ENCODE measurements at places on chromosomes 2 and 18.

GRCh38 chr2:40041422-40042382, 262.6 kb upstream of the THUMPD2 start:
- no peak for DNase-seq

DNA sequence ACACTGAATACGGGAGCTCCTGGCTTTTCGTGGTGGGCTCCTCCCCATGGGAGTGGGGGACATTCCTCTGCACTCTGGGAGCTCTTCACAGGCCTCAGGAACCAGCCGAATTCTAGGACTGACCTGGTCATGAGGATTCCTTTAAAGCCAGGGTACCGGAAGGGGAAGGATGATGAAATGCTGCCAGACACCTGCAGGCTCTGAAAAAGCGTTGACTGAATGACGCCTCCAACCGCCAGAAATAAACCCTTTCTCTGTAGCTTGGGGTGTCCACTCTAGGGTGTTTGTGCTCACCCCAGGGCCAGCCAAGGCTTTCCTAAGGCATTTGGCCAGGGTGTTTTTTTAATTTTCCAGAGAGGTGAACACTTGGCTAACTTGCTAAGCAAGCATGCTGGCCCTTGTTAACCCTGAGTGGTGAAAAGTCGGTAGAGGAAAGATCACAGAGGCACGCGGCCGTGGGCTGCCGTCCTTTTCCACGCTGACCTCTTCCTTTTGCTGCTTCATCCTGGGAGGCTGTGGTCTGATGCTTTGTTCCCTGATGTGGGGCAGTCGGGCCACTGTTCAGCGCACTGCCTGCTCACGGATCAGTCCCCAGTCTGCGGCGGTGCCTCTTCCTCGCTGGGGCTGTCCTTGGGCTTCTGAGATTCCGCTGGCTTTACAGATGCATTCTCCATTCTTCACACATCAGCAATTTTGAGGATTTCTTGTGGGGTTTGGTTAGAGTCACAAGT, 32.0 kb downstream of the IMPA2 start:
- no peak for DNase-seq

DNA sequence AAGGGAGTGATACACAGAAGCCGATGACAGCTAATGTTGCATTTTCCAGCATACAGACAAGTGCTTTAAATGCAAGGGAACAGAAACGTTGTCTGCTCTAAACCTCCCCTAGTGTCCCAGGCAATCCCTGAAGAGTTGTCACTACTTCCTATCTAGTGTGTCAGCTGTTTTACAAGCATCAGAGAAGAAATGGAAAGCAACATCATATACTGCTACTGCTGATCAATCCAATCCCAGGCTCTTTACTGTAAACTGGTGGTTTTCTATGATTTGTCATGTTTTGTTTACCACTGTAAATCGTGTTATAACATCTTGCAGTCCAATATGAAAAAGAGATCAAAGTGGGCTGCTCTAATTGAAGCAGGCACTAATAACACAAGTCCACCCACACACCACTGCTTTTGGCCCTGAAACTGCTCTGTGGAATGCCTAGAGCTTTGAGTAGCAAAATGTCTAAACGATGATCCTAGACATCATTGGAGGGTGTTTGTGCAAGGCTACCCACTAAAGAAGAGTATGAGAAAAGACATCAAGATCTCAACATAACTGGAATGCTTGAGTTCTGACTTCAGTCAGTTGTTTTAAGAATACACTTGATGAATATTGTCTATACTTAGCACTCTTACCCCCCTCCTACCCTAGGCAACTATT, 18.1 kb upstream of the ROCK1 start:
- no peak for DNase-seq

DNA sequence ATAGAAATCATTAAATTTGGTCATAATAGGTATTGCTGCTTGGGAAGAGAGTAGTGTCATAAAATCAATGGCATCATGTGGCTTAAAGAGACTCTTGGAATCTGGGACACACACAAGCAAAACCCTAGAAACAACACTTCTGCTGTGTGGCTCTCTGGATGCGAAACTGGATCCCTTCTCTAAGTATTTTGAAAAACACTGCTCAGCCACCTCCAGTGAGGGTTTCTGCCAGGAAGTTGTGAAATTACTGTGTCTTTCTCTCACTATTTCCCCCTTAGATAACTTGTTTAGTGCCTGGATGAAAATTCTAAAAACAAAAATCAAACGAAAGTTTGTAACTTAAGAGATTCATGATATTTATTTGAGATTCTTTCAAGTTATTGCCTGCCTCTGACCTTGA, 163.8 kb downstream of the RHBDD1 start:
- DNase-seq: no peak

- DNase-seq: no peak
Observed at GRCh38 chr2:105820691-105821090, 76.0 kb downstream of the NCK2 start.

DNA sequence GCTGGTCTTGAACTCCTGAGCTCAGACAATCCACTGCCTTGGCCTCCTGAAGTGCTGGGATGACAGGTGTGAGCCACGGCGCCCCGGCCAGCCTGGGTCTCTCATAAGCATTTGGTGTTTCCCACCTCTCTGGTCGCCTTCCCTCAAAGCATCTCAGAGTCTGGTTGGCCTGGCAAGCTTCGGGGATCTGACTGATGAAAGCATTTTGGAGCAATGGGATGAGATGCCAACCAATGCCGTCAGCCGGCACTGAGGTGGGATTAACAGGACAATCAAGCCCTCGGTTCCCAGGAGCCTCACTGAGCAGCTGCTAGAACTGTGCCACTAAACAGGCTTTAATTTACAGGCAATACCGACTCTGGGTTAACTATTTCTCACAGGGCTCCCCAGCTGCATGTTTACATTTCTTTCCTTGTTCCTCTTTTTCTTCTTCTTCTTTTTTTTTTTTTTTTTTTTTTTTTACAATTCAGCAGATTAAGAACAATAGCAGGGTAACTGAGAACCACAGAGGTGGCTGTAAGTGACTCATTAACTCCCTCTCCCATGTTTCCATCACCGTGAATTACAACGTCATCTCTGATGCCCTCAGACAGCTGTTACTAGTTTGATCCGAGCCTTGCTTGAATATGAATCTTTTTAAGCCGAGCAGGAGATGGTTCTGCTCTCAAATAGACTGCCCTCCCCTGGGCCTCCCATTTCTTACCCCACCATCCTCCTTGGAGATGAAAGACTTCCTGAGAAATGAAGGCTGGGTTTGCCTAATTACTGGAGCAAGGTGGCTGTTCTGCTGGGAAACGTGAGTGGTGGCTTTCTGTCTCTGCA, 37.9 kb downstream of the ODC1 start:
- no peak for DNase-seq

DNA sequence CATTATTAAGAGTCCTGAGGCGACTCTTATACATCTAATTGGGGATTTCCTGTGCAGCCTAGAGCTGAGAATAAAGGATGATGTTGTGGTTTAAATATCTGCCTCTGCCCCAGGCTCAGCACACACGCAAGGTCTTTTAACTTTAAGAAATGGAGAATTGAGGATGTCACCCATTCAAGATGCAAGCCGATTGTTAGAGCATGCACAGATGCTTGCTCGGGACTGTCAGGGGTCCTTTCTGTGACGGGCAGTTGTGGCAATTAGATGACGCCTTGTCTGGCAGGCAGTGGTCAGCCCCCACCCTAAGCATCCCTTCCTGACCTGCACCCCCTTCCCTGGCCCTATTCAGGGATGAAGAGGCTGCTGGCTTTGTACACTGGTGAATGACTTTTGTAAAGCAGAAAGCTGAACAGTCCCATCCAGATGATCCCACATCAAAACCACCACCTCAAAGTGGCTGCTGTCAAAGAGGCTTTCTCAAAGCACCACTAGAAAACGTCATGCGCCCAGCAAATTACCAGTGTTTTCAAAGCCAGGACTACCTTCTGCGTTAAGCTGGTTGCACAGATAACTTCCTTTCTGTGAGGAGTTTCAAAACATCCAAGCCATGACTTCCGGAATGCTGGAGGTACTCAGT, 23.7 kb downstream of the FAM178B start:
- DNase-seq: no peak

GRCh38 chr18:9708057-9708433, at the start of gene RAB31:
RAB31 (plus strand) TSS chr18:9708301; CDS start chr18:9708406, 105 bp downstream.
- no peak for DNase-seq

DNA sequence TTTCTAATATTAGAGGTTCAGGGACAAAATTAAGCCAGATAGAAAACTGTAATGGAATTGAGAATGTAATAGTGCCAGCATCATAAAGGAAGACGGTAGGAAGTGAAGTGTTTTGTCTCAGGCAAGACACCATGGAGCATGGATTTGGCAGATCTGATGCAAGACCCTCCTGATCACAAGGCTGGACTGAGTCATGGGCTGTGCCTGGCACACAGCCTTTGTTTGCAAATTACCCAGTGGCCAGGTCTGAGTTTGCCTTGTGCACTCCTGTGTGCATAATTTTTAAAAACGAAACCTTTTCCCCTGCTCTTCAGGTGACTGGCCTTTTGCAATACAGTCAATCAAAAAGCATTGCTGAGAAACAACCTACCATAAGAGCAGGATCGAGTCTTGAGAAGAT, 2.0 kb upstream of the UPP2 start:
- DNase-seq: no peak

- DNase-seq: no peak
Observed at GRCh38 chr2:16114836-16115235, 174.5 kb downstream of the MYCN start.

- no peak for DNase-seq
Observed at GRCh38 chr2:12217175-12217574, 470.7 kb downstream of the LPIN1 start.
